Activated T-cell treated with anti-CD3 and anti-CD28 coated beads for 24 hours (primary cell): ENCODE measurements at places on chromosomes 4 and X.

DNA sequence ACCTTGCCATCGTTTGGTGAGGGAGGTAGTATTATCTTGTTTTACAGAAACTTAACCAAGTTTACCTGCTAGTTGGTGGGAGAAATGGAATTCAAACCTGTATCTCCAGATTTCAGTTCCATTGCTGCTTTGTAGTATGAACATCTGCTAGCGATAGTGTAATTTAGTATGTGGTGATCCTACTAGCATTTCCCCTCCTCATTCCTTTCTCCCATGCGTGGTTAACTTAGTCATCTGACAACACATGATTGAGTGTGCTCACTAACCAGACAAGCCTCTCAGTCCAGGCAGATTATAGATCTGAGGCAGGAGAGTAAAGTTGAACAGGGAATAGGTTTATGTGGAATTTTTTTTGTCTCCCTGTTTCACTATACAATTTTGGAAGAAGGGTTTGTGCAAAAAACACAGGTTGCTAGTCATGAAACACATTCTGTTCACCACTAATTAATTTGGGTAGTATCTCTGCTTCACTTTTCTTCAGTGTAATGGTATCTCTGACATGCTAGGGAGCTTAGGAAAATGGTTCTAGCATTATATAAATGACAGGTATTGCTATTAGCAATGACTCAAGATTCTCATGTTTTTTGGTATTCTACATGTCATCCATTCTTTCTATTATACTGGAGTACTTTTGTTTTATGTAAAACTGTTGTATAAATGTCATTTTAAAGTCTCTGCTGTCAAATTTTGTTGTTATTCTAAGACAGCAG lies 21.7 kb downstream of the RBPJ start:
- DNase-seq, result no peak

DNA sequence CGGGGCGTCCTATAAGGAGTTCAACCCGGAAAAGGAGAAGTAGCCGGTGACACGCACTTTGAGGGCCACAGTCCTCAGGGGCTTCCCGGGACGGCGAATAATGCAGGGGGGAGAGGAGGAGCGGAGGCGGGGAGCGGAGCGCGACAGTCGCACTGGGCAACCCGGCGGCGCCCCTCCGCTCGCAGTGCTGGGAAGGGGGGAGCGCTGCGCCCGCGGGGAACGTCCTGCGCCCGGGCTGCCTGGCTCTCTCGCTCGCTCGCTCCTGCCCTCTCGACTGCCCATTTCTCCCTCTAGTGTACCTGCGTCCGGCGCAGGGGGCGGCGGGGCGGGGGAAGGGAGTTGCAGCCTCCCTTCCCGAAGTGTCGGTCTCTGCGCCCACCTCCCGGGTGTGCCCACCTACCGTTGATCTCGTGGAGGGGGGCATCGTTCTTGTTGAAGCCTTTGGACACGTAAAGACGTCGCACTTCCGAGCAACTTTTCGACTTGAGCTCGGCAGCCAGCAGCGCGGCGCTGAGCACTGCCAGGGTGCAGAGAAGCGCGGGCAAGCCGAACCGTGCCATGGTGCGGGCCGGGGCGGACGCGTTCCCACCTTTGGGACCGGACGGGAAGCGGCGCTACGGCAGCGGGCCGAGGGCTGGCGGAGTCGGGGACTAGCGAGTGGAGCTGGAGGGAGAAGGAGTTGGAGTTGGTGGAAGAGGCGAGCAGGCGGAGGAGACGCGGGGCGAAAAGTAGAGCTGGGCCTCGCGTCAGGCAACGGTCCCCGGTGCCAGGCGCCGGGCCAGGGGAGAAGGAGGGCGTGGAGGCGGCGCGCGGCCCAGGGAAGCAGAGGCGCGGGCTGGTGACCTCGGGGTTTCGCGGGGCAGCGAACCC lies 648 bp downstream of the GPC4 start:
- DNase-seq, result no peak

GRCh38 chr4:141580523-141580922 lies 55.9 kb upstream of the IL15 start:
- no peak for DNase-seq

- DNase-seq, result no peak
Observed at GRCh38 chr4:86948276-86948675, 13.5 kb downstream of the AFF1 start.

DNA sequence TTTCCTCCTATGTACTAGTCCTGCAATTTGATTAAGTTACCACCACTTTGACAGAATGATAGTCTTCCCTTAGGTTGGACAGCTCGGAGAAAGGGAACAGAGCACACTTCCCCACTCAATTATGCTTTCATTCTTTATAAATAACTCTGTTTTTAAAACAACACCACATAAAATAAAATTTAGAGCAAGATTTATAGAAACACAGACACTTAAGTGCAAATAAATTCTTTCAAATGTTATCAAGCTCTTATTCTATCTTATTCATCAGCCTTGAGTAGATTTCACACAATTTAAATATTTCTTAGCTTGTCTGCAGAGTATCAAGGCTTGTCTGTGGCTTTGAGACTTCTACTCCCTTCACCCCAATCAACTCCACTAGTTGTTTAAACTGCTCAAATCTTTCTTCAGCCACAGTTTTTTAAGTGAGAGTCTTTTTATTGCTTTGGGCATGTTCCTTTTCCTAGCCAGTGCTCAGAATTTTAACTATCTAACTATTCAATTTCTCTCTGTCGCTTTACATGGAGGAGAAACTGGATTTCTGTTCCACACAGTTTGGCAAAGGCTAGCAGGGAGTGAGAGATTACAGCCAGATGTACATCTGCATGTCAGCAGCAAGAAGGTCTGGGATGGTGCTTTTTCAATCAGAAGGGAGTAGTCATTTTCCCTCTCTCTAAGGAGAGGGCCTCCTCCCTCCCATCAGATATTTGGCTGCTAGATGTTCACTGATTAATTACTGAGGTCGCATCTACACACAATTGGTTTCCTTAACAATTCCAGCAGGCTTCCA lies 53.1 kb upstream of the PLAC1 start:
- DNase-seq, result no peak

DNA sequence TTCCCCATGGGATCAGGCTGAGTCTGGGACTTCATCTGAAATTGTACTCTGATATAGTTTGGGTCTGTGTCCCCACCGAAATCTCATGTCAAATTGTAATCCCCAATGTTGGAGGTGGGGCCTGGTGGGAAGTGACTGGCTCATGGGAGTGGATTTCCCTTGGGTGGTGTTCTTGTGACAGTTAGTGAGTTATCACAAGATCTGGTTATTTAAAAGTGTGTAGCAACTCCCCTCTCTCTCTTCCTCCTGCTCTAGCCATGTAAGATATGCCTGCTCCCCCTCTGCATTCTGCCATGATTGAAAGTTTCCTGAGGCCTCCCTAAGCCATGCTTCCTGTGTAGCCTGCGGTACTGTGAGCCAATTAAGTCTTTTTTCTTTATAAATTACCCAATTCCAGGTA lies 61.0 kb downstream of the RASGEF1B start:
- DNase-seq, result no peak

- no peak for DNase-seq
Observed at GRCh38 chr4:147571036-147571770, 46.0 kb upstream of the TMEM184C start.

- DNase-seq, result no peak
Observed at GRCh38 chr4:138535316-138535715, 293.2 kb upstream of the SLC7A11 start.
